ENCODE measurements at places on chromosomes 2 and 18.

DNA sequence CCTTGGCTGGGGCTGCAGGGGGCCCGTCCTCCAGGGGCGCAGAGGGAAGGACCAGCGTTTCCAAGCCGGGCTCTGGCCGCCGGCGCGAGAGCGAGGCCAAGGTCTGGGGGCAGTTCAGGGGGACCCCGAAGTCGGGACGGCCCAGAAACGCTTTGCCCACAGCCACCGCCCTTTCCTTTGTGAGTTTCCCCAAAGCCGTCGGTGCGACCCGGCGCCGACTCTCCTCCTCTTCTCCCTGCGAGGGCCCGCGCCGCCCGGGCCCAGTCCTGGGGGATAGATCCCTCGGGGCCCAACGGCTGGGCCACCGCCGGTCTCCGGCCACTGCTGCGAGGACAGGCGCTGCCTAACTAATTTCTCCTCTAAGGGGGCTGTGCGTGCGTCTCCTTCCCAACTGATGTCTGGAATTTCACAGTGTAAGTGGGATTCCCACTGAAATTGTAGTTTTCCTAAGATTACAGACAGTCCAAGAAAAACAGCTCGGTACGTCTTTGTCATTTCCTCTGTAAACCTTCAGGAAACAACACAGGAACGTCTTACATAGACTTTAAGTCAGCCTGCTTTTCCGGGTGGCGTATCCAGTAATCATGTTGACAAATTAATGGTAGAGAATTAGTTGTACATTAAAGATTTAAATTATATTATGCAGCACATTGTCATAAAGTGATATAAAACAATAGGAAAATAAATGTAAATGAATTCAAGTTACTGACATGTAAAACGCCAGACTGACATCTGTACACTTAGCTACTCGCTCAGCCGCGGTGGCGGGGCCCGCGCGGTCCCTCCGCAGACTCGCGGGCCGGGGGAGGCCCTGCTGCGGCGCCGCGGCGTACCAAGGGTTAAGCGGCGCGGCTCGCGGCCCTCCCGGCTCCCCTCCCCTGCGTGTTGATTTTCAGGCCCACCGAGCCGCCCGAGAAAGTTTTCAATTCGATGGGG lies 139.4 kb upstream of the SIX3 start:
- no peak overlapping the region for H3K27ac ChIP-seq
- H3K4me1 ChIP-seq = peaks cover 38% of the 10 kb centered on the region
- peak overlapping the region; percentile 90 for H3K4me3 ChIP-seq
- peaks cover 86% of the 10 kb centered on the region for H3K27me3 ChIP-seq
- no peaks in the 10 kb centered on the region for H3K36me3 ChIP-seq
- DNase-seq = peak; percentile 14

- H3K36me3 ChIP-seq = no peaks in the 10 kb centered on the region
- H3K27ac ChIP-seq = no peak overlapping the region
Measured at GRCh38 chr18:48348739-48349138, 60.4 kb downstream of the ZBTB7C start.

- no peak overlapping the region for H3K27ac ChIP-seq
- no peak overlapping the region for H3K4me3 ChIP-seq
- no peak for DNase-seq
- no peaks in the 10 kb centered on the region for H3K4me1 ChIP-seq
- no peaks in the 10 kb centered on the region for H3K36me3 ChIP-seq
- no peaks in the 10 kb centered on the region for H3K27me3 ChIP-seq
Measured at GRCh38 chr2:9709539-9710285, 78.9 kb upstream of the YWHAQ start.

GRCh38 chr2:86806059-86806857 lies 15.5 kb upstream of the CD8A start:
- peak overlapping the region; percentile 47 for H3K4me3 ChIP-seq
- H3K27ac ChIP-seq = no peak overlapping the region
- H3K27me3 ChIP-seq = peaks cover 52% of the 10 kb centered on the region
- H3K36me3 ChIP-seq = no peaks in the 10 kb centered on the region

- H3K27ac ChIP-seq = no peak overlapping the region
- no peak for DNase-seq
- no peak overlapping the region for H3K4me3 ChIP-seq
- H3K36me3 ChIP-seq = peaks cover 11% of the 10 kb centered on the region
- no peaks in the 10 kb centered on the region for H3K4me1 ChIP-seq
Measured at GRCh38 chr18:3466045-3466444, 16.1 kb downstream of the TGIF1 start.

DNA sequence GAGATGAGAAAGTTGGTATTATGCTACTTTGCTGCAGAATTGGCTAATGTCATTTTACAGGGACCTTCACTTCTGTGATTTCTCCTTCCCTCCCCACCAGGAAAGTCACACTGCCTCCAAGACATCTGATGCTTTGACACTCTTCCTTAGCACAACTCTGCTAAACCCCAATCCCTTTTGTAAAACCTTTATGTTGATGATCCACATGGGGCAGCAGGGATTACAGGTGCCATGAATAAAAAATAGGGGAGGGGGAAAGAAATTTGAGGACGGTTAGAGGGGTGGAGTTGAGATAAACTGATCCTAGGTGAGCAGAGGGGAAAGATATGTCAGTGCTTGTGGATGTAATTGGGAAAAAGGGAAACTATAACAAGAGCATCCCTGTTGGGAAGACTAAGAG lies 26.4 kb downstream of the CCNT2 start:
- H3K36me3 ChIP-seq = no peaks in the 10 kb centered on the region
- no peak overlapping the region for H3K4me3 ChIP-seq
- peak overlapping the region; percentile 18 for H3K27ac ChIP-seq
- DNase-seq = no peak

GRCh38 chr2:22626621-22627020 lies 758.4 kb upstream of the KLHL29 start:
- no peaks in the 10 kb centered on the region for H3K27me3 ChIP-seq
- no peak for DNase-seq
- no peaks in the 10 kb centered on the region for H3K36me3 ChIP-seq
- H3K27ac ChIP-seq = no peak overlapping the region
- H3K4me3 ChIP-seq = no peak overlapping the region

GRCh38 chr2:65636024-65636423 lies 203.6 kb upstream of the SPRED2 start:
- no peak overlapping the region for H3K27ac ChIP-seq
- peaks cover 11% of the 10 kb centered on the region for H3K27me3 ChIP-seq
- peaks cover 5% of the 10 kb centered on the region for H3K4me1 ChIP-seq
- no peaks in the 10 kb centered on the region for H3K36me3 ChIP-seq

DNA sequence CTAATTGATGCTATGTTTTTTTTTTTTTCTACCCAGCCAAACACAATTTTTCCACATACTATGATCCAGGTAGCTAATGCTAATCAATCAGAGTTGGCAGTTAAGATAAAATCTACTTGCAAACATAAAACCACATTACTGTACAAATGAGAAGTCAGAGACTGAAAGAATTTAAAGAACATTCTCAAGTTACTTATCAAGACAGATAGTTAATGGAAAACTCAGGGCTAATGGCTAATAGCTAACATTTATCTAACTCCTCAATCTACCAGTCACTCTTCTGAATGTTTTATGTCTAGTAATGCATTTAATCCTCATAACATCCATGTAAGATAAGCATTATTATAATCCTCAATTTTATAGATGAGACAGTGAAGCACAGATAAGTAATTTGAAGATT lies 537.6 kb upstream of the SETBP1 start:
- H3K27me3 ChIP-seq = peaks cover 16% of the 10 kb centered on the region
- H3K4me3 ChIP-seq = no peak overlapping the region
- no peaks in the 10 kb centered on the region for H3K4me1 ChIP-seq

DNA sequence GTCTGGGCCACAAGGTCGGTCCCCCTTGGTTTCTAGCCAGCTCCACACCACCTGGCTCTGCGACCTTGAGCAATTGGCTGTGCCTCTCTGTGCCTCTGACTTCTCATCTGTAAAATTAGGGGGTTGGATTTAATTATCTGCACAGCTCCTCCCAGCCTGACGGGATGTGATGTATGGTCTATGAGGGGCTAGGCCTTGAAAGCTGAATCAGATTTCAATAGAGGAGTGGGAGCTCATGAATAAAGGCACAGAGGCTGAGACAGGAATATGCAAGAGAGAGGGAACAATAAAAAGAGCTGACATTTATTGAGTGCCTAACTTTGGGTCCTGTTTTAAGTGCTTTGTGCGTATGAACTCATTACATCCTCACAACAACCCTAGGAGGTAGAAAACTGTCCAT lies 104.7 kb downstream of the ALK start:
- H3K27ac ChIP-seq = no peak overlapping the region
- H3K4me3 ChIP-seq = no peak overlapping the region
- no peaks in the 10 kb centered on the region for H3K4me1 ChIP-seq
- DNase-seq = no peak
- peaks cover 7% of the 10 kb centered on the region for H3K27me3 ChIP-seq

GRCh38 chr2:27489118-27489497 lies 435 bp downstream of the IFT172 start:
- peak overlapping the region; percentile 75 for H3K4me3 ChIP-seq
- no peaks in the 10 kb centered on the region for H3K36me3 ChIP-seq

DNA sequence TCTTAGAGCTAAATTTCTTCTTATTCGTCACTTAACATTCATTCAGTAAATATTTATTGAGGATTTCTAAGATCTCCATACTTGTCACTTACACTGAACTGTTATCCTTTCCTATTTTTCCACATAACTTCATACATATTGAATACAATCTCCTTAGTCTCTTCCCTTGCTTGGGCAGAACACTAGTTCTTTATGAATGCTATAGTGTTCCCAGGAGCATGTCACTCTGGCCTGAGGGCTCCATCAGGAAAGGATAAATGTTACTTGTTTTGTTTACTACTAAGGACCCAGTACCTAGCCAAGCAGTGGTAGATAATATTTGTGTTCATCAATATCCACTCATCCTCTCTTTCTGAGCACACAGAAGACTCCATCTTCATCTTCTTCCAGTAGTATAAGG lies 544.7 kb downstream of the ZEB2 start:
- no peak overlapping the region for H3K27ac ChIP-seq
- no peaks in the 10 kb centered on the region for H3K4me1 ChIP-seq
- DNase-seq = no peak

DNA sequence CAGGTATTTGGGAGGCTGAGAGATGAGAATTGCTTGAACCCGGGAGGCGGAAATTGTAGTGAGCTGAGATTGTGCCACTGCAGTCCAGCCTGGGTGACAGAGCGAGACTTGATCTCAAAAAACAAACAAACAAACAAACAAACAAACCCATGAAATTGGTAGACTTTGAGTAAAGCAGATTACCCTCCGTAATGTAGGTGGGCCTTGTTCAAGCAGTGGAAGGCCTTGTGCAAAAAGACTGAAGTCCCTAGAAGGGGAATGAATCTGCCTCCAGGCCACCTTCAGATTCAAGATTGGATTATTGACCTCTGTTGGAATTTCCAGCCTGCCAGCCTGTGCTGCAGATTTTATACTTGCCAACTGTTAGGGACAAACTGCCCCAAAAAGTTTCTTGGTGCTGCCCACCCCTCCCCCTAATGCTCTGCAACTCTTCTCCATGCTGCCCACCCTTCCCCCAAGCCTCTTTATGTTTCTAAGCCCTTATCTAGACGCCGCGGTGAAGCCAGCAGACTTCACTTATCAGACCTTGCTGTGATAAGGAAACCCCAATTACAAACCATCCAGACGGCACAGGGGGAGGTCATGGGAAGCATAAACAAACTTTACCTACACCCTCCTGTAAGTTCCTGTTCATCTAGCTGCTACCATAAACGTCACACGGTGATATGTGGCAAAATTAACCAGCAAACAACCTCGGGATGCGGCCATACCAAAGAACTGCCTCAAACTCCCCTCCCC lies 17.0 kb downstream of the CYP27A1 start:
- H3K4me1 ChIP-seq = no peaks in the 10 kb centered on the region
- H3K36me3 ChIP-seq = no peaks in the 10 kb centered on the region
- no peak for DNase-seq
- H3K4me3 ChIP-seq = no peak overlapping the region
- H3K27me3 ChIP-seq = peaks cover 26% of the 10 kb centered on the region

DNA sequence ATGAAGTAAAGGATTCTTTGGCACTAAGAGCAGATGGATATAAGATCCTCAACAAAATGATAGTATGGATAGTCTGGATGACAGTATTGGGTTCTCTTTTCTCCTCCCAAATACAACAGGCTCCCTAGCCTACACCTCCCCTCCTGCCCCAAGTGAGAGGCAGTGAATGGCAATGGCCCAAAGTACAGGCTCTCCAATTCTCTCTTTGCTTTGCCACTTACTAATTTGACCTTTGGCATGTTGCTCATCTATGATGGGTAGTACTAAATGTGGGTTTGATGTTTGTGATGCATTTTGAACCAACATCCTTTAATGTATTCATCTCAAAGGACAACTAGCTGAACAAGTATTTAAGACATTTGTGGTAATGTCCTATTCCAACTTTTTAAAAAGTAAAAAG lies 65.9 kb downstream of the EIF5B start:
- H3K27me3 ChIP-seq = no peaks in the 10 kb centered on the region
- H3K4me1 ChIP-seq = no peaks in the 10 kb centered on the region
- H3K36me3 ChIP-seq = peaks cover 11% of the 10 kb centered on the region
- DNase-seq = no peak
- no peak overlapping the region for H3K4me3 ChIP-seq

- peak overlapping the region; percentile 44 for H3K4me3 ChIP-seq
- peaks cover 5% of the 10 kb centered on the region for H3K27me3 ChIP-seq
- no peak overlapping the region for H3K27ac ChIP-seq
- no peak for DNase-seq
- H3K4me1 ChIP-seq = no peaks in the 10 kb centered on the region
Measured at GRCh38 chr2:180564051-180564450, 416.4 kb upstream of the UBE2E3 start.

DNA sequence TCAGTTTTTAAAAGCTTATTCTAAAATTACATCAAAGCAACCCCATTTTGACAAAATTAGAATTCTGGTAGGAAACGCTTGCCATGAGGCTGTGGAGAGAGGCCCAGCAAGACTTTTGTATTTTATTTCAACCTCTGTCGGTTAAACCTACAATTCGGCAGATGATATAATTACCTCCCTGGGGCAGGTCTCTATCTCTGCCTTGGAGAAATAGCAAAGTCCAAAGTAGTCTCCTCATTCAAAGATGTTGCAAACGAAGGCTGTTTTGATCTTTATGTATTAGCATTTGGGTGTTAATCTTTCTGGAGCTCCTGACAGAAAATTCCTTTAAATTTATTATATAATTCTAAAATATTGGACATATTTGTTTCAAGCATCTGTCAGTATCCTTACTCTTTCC lies 35.6 kb downstream of the GALM start:
- no peak for DNase-seq
- no peaks in the 10 kb centered on the region for H3K4me1 ChIP-seq
- no peak overlapping the region for H3K4me3 ChIP-seq
- H3K27ac ChIP-seq = no peak overlapping the region

- no peak overlapping the region for H3K27ac ChIP-seq
- H3K4me3 ChIP-seq = no peak overlapping the region
- H3K36me3 ChIP-seq = no peaks in the 10 kb centered on the region
- no peak for DNase-seq
Measured at GRCh38 chr2:20213651-20214565, 11.0 kb downstream of the SDC1 start.

- H3K36me3 ChIP-seq = no peaks in the 10 kb centered on the region
- peaks cover 46% of the 10 kb centered on the region for H3K4me1 ChIP-seq
- H3K4me3 ChIP-seq = peak overlapping the region; percentile 94
- H3K27ac ChIP-seq = peak overlapping the region; percentile 86
- no peaks in the 10 kb centered on the region for H3K27me3 ChIP-seq
Measured at GRCh38 chr2:37672104-37672869, 845 bp upstream of the CDC42EP3 start.
